ENCODE measurements at places on chromosomes 1 and 21.

- DNase-seq, result no peak
Measured at GRCh38 chr1:7943251-7943650, 2.6 kb upstream of the TNFRSF9 start.

DNA sequence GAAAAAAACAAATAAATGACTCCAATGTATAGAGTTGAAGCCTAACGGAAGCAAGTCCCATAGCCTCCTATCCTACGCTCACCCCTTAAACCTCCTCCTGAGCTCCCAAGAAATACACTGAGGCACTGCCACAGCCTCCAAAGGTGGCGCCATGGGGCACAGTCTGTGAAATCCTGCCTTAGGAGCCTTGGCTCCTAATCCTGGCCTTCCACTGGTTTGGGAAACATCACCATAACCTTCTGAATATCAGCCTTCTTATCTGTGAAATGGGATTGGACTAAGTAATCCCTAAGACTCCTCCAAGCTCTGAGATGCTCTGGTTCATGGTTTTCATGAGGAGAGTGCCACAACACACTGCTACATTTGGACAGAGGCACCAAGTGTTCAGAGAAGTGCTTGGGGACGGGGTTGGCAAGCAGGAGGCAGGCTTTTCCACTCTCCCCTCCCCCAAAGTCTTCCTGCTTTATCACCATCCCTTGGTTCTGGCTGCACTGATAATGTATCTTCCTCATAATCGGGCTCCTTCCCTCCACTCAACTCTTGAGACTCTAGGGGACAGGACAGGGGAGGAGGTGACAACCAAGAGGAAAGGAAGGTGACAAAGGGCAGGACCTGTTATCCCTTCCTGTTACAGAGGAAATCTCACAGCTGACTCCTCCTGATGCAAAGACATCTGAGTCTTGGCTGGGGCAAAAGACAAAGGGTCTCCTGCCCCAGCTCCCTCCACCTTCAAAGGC is 2.7 kb downstream of the SLAMF7 start:
- DNase-seq, result no peak

- peak; percentile 31 for DNase-seq
Measured at GRCh38 chr1:156705321-156705917, at the start of gene CRABP2. TSS of gene CRABP2 (minus strand) at chr1:156705583. CDS start at chr1:156705446, 137 bp downstream.

DNA sequence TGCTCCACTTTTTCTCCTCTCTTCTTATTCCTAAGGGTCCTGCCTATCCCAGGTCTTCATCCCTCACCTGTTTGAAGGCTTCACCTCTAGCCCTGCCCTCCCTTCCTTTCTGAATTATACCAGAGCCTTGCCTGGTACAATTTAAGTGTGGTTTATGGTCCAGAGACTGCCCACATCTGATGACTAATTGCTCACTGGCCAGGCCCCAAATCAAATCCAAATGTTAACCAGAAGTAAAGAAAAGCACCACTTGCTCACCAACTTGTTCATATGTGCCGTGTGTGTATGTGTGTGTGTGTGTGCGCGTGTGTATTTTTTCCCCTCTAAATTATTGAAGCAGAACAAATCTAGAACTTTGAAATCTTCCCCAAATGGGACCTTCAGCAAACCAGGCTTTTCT is 26.4 kb downstream of the MYOM3 start:
- DNase-seq, result no peak

- no peak for DNase-seq
Measured at GRCh38 chr1:114015075-114015474, 35.8 kb downstream of the OLFML3 start.

DNA sequence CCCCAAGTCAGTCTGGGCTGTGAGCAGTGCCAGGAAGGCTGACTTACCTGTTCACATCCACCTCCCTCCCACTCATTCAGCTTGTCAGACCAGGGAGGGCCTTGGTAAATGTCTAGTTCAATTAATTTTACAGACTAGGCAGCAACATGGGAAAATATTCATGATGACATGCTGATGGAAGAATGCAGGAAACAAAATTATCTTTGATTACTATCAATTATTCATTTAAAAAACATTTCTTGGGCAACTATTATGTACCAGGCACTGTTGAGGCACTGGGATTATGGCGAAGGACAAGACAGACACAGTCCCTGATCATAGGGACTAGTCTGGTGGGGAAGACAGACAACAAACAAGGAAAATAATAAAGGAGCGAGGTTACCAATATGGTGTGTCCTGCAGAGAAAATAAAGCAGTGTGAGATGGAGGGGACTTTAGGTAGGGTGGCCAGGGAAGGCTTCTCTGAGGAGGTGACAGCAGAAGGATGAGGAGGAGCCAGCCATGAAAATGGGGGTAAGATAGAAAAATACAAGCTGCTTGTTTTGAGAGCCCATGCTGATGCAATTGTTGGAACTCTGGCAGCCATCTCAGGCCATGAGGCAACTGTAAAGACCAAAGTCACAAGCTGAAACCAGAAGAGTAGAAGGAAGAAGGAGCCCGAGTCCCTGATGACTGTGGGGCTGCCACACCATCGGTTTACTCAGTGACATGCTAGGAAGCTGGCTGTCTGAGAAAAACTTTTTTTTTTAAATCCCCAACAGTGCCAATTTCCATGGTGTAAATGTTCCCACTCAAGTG is 14.0 kb downstream of the TRIM62 start:
- DNase-seq, result no peak

GRCh38 chr1:87840767-87841166 is 512.1 kb downstream of the LMO4 start:
- no peak for DNase-seq

DNA sequence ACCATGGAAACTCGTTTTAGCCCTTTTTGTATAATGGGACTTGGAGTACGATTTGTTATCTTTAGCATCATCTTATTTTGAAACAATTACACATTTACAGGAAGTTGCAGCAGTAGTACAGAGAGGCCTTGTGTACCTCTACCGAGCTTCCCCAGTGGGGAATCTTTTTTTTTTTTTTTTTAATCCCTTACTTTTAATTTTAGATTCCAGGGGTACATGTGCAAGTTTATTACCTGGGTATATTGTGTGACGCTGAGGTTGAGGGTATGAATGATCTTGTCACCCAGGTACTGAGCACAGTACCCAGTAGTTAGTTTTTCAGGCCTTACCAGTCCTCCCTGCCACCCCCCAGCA is 45.9 kb downstream of the HHAT start:
- DNase-seq, result no peak

- DNase-seq, result no peak
Measured at GRCh38 chr1:38194472-38194871, 147.9 kb upstream of the POU3F1 start.

DNA sequence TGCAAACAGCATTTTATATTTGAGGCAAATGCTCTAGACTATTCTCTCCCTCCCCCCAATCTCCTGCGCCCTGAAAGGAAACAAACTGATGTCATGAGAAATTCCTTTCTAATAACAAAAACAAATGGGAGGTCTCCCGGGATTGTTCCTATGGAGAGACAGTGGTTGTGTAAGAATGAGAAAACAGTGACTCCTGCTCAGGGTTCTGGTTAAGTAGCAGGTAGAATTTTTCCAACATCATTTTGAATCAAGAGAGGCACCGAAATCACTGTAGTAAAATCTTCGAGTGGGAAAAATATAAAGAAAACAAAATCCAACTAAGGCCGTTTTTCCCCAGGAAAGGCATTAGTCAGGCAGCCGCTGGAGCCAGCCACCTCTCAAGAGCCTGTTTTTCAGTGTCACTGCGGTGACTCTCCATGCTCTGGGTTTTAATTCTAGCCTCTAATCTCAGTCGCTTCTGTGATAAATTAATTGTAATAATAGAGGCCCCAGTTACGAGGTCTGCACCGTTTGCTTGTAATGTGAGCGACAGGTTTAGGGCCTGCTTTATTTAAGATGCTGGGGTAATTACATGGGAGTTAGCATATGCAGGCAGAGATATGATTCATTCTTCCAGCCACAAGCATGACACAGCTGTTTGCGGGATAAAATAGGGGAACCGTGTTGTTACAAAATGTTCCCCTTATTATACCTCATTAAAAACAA is 80.3 kb downstream of the RNF220 start:
- DNase-seq, result no peak

GRCh38 chr1:30783256-30783915 is 25.8 kb upstream of the LAPTM5 start:
- DNase-seq, result no peak

DNA sequence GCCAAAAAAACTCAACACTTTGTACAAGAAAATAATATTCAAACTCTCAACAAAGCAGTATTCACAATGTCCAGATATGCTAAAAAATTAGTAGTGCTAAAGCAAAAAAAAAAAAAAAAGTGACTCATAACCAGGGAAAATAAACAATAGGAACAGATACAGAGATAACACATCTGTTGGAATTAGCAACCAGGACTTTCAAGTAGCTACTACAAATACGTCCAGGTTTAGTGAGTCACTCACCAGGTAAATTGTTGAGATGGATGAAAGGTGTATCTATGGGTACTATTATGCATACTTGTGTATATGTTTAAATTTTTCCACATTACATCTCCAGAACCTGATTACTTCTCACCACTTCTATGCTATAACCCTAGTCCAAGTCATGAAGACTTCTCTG is 144.8 kb upstream of the SLC35F3 start:
- no peak for DNase-seq

- DNase-seq, result no peak
Measured at GRCh38 chr1:85692730-85693314, 15.4 kb downstream of the ZNHIT6 start.

DNA sequence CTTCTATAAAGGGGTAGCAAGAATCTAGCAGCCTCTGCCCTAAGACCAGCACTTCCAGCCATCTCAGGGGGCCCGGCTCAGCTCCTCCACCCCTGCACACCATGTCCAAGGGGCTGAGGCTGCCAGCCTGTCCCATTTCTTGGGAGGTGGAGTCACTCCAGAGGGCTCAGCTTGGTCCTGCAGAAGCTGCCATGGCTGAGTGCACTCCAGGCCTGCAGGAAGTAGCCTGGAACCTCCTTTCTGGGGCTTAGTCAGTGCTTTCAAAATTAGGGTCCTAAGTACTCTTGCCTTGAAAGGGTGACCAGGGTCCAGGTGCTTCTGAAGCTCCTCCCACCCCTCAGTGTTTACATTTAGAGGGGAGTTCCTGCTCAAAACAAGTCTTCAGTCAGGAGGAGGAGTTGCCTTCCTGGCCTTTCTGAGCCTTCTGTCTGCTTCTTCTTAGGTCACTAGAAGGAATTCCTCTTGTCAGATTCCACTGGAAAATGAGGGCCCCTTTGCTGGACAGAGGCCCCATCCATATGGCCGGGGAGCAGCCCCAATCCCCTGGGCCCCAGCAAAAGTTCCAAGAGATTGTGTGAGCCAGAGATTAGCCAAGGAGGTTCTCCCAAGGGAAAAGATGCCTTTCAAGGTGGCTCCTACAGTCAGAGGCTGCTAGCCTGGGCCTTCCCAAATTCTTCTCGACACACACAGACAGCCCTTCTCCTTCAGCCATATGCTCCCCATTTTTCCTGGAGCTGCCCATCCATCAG is 128.1 kb upstream of the VAMP3 start:
- no peak for DNase-seq

DNA sequence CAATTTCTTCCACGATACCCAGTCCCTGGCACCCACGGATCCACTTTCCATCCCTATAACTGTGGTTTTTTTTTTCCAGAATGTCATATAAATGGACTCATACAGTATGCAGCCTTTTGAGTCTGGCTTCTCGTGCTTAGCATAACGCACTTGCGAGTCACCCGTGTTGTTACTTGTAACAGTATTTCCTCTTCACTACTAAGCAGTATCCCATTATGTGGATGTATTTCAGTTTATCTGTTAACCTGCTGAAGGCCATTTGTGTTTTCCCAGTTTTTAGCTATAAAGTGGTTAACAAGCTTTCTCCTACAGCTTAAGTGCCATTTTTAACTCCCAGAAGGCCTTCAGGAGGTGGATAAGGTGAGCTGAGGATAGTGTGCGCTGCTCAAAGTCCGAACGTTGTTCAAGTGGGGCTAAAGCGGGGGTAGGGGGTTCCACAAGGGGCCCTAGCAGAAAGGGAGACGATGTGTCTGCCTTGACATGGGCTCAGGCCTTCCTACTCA is 829 bp downstream of the ADAR start:
- no peak for DNase-seq

DNA sequence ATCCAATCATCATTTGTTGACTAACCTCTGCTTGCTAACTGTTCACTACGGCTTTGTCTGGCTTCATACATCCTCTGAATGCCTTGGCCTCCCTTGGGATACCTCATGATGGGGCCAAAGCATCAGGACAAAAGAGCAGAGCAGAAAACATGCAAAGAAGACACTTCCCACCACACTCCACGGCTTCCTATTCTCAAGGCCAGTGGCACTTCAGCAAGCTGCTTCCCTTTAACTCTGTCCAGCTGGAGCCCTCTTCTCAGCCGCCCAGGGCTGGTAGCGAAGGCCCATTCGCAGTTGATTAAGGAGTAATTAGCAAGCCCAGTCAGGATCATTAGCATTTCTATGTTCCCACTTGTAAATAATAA is 224.3 kb upstream of the FGGY start:
- DNase-seq, result no peak

DNA sequence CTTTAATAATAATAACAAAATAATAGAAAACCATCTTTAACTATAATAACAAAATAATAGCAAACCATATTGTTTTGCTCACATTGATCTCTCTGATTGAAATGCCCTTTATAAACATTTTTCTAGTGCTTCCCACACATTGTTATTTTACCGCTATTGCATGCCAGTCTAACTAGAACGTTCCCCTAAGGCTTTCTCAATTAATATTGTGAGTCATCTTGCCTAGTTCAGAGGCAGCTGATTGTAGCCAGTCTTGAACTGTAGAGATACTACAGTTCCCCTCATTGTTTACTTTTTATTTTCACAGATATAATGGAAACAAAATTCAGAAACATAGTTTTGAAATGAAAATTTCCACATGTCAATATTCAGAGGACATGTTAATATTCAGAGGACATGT is 192.3 kb upstream of the ADGRL4 start:
- no peak for DNase-seq

- peak; percentile 44 for DNase-seq
Measured at GRCh38 chr1:226444901-226445300, 37.0 kb upstream of the PARP1 start.

DNA sequence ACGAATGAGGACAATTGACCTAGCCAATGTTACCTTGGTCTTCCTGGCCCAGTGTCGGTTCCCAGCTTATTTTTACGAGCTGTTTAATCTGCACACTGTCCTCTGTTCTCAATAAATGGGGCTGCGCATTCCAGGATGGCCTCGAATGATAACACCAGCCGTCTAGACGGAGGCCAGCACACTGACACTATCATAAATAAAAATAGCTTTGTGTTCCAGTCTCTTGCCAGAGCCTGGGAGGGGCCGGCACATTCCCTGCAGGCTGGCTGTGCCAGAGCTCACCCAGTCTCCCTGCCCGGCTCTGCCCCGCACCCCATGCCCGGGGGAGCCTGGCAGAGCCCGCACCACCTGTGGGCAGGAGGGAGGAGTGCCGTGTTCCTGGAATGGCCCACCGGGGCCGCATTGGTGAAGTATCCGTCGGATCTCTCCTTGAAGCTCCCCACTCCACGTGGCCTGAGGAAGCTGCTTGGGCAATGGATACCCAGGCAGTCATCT is 92.1 kb downstream of the SPSB1 start:
- no peak for DNase-seq

DNA sequence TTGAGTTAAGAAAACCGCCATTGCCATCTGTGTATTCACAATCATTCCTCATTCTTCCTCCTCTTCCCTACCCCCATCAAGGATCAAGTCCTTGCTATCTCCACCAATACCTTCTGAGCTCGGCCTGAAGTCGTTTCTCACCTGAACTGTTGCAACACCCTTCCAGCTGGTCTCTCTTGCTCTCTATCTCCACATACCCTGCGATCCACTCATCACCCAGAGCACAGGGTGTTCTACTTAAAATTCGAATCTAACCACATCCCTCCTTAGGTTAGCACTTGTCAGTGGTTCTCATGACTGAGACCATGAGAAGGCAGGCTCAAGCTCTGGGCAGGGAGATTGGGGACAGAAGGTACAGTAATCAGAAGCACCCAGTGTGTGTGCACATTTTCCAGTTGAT is 4.6 kb downstream of the IVL start:
- no peak for DNase-seq

GRCh38 chr1:56074007-56074651 is 505.2 kb downstream of the PLPP3 start:
- DNase-seq, result no peak
